ENCODE measurements at places on chromosomes 2 and 18.

DNA sequence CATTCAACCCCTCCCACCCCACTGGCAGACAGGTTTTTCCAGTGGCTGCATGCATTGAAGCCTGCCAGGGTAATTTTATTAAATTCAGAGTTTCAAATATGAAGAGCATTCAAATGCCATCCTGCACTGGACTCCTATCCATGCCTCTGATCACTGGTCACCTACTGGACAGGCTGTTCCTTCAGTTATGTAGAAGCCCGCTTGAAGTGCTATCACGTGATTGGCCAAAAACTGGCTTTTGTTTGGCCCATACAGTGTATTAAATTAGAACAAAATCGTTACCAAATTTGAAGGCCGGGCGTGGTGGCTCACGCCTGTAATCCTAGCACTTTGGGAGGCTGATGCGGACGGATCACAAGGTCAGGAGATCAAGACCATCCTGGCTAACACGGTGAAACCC is 464.1 kb downstream of the TSN start:
- DNase-seq: no peak

GRCh38 chr2:143142598-143142997 is 13.4 kb downstream of the ARHGAP15 start:
- DNase-seq: no peak

DNA sequence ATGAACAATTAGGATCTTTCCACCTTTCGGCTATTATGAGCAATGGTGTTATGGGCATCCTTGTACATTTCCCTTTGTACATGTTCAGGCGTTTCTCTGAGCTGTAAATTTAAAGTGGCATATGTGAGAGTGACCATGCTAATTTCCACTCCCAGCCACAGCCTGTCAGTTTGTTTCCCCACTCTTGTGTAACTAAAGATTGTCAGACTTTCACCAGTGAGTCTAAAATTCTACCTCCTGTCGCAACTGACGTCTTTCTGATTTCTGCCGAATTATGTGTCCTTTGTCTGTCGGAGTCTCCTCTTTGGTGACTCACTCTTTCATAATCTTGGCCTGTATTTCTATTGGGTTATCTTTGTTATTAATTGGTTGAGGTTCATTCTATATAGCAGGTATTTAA is 50.7 kb downstream of the TRAPPC12 start:
- DNase-seq: no peak

- no peak for DNase-seq
Measured at GRCh38 chr18:3816610-3817363, 366.8 kb downstream of the TGIF1 start.

DNA sequence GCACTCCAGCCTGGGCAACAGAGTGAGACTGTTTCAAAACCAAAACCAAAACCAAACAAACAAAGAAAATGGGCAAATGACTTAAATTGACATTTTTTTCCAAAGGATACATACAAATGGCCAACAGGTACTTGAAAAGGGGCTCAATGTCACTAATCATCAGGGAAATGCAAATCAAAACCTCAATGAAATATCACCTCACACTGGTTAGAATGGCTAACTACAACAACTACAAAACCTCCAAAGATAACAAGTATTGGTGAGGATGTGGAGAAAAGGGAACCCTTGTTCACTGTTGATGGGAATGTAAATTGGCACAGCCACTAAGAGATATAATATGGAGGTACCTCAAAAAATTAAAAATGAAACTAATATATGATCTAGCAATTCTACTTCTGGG is 213.2 kb upstream of the HS6ST1 start:
- DNase-seq: no peak

DNA sequence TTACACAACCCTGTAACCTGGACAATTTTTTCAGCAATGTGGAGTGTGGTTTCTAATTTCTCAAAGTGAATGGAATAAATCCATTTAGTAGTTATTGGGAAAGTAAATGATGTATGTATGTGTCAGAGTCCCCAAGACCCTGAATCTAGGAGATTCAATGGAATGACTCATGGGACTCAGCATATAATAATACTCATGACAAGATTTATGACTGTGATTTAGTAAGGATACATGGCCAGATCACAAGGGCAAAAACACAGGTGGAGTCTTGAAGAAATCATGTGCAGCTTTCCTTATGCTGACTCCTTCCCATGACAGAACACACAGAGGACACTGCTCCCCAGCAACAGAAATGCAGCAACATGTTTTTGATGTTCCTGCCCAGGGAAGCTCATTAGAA is 1877.7 kb upstream of the LRRTM1 start:
- DNase-seq: no peak

Data from activated CD4-positive, alpha-beta T cell treated with anti-CD3 and anti-CD28 coated beads, Interleukin-2, amount 50 U/mL, for 24 hours (primary cell).